ENCODE measurements at places on chromosomes 5 and 9.

DNA sequence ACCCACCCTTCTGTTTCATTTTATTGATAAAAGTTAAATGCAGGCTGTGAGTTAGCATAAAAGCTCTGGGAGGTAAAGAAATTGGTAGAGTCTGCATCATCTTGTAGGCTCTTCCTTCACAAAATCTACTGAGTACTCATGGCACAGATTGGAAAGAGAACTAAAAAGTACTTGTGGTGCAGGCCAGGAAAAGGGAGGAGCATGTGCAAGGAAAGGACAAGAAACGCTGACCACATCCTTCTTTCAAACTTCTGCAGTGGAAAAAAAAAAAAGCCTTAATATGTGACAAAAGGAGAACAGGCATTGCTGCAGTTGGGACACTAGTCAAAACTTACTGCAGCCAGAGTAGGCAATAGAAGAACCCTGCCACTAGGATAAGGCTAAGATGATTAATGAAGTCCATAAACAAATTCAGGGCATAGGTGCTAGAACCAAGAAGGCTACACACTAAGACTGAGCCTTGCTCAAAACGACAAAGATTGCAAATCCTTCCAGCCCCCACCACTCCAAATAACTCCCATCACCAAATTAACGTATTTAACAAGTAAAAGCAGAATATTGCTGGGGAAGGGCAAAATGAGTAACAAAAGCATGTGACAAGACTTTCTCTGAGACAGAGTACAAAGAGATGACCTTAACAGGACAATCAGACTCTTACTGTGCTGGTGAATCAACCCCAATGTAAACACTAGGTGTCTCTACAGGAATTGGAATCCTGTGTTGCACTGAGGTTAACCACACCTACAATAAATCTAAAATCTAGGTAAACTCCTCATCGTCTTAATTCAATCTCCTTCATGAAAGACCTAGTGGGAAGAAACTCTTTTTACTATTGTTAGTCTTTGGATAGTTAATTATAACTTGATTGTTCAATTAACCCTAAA lies 1024.8 kb downstream of the TLE1 start:
- no peak for DNase-seq

DNA sequence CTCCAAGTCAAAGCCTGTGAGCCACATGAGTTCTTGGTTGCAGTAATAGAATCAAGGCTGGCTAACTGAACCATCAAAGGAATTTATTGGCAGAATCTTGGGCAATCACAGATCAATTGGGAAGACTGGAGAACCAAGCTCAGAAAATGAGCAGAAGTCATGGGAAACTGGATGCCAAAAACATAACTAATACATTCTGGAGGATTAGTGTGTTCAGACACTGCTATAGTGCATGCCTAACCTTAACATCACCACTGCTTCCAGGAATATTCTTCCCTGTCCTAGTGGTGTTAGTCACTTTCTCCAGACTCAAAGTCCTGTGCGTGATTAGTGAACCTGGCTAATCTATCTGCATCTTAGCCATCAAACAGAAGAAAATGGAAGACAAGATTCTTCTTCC lies 843.7 kb downstream of the EFNA5 start:
- DNase-seq = no peak

DNA sequence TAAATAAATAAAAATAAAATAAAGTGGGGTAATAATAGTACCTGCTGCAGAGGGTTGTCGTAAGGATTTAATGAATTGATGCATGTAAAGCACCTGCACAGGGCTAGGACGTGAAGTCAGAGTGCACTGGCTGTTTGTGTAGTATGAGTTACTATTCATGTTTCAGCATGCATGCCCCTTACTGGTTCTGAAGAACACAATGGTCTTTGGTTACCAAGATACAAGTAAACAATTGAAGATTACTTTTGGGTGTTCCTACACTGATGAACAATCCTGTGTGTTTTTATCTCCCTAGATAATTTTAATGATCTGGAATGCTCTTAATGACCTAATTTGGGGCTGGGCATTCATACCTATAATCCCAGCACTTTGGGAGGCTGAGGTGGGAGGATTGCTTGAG lies 23.2 kb upstream of the PRRC2B start:
- DNase-seq = no peak

- no peak for DNase-seq
These were observed 51.4 kb upstream of the GRHPR start for GRCh38 chr9:37370968-37371563.

GRCh38 chr5:142671266-142671665 lies 14.6 kb downstream of the FGF1 start:
- DNase-seq = no peak

DNA sequence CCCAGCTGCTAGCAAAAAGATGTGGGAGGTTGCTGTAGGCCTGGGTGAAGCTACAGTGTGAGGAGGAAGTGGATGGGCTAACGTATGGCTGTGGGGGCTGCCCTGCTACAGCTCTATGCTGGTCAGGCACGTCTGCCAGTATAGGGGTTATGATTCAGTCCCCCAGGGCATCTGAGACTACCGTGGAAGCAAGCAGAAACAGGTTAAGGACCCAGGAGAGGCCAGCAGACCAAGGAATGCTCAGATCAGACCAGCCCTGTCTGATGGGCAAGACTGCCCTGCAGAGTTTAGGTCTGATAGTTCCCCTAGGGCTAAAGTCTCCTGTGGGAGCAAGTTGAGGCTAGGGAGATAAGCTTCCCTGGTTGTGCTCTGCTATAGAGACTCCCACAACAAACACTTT lies 416.1 kb upstream of the CTNND2 start:
- no peak for DNase-seq

Data from stimulated activated CD4-positive, alpha-beta T cell treated with anti-CD3 and anti-CD28 coated beads, Interleukin-4, amount 100 ng/mL, for 24 hours (primary cell).